ENCODE measurements at places on chromosomes 7 and 10.

DNA sequence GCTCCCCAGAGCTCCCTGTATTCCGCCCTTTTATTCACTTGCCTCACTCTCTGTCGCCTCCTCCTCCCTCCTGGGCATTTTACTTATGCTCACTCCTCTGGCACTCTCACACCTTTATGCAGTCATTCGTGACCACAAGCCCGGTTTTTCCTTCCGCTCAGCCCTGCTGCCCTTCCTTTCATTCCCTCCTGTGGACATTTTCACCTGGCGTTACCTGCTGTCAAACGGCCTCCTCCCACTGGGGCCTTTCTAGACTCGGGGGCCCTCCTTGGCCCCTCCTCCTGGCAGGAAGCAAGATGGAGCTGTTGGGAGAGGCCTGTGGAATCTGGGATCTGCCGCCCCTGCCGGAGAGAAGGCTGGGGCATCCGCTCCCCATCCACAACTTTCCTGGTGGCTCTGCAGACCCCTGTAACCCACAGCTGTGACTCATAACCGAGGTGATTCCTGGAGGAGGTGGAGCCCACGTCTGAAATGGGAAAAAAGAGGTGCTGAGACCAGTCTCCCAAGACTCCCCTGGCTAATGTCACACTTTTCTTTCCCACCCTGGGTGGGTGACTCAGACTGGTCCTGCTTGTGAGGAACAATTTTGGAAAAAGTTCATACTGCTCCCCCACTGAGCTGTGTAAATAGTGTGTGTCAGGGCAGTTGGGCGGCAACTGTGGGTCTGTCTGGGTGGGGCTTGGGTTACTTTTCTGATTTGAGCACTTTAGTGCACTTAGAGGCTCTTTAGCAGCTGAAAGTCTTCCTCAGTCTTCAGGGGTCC is 1.2 kb downstream of the VCL start:
- peak; percentile 72 for DNase-seq

DNA sequence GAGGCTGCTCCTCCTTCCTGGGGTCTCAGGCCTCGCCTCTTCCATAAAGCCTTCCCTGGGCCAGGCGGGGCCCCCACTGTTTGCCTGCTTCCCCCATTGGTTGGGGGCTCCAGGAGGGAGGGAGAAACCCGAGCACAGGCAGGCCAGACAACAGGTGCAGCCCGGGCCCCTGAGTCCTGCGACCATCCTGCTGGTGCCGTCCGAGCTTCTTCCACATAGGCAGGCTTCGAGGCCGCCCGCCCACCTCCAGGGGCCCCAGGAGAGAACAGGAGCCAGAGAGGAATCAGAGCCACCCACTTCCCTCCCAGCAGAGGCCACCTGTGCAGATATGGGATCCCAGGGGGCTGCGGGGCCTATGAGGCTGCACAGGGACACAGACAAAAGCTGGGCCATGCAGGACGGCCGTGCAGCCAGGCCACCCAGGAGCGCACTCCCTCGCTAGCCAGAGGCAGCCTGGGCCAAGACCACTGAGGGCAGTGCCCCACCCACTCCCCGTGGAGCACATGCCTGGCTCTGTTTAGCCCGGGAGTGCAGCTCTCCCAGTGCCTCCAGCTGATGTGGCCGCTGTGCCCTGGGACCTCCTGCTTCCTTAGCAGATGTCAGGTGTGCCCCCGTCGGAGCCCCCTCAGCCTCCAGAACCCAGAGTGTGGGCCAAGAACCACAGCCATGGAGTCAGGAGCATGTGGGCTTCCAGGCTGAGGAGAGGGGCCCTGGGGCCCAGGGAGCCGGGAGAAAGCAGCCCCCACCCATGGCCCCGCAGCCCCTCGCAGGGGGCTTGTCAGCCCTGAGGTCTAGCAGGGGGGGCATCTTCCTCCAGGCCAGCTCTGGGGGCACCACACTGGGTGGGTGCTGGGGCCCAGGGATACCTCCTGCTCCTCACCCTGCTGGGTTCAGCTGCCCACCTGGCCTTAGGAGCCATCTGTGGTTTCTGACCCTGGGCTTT is 59.9 kb upstream of the INPP5A start:
- DNase-seq, result no peak

- no peak for DNase-seq
Observed at GRCh38 chr7:46291050-46291438, 370.0 kb upstream of the IGFBP3 start.

DNA sequence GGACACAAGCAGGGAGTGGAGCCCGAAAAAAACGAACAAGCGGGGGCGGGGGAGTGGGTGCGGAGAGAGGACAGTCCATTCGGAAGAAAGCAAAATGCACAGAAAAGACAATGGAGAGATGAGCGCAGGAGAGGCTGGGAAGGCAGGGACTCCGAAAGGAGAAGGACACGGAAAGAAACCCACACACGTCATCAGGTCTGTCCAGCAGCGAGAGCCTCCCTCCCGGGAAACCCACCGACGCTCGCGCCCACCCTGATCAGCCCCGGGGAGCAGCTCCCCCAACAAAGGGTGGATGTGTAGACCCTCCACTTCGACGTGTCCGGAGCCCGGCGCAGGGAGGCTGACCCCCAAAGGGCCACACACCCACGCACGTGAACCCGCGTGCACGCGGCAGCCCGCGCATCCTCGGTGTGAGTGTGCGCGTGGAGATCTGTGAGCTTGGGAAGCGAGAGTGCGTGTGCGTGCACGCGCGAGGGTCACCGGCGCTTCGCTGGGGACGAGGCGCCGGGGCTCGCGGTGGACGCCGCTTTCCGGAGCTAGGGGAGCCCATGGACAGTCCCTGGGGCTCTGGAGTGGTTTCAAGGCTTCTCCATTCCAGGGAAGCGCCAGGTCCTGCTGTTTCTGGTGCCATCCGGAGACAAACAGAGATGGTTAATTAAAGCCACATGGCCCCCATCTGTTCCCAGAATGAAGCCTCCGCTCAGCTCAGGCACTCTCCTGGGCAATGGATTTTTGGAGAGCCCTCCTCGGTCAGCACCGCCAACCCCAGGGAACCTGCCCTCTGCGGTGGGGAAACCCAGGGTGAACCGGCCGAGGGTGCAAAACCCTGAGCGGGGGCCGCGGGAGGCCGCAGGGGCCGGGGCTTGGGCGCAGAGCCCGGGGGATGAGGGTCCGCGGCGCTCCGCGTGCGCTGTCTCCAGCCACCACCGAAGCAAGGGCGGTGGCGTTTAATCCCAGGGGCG is 916 bp downstream of the LAMB1 start:
- DNase-seq, result no peak

GRCh38 chr10:103871006-103871405 is 15.6 kb upstream of the SH3PXD2A start:
- no peak for DNase-seq

GRCh38 chr7:134044682-134045081 is 82.5 kb upstream of the LRGUK start:
- DNase-seq, result peak; percentile 55

- peak; percentile 81 for DNase-seq
Observed at GRCh38 chr10:121886997-121887622, 40.7 kb downstream of the ATE1 start.

- DNase-seq, result no peak
Observed at GRCh38 chr7:120998996-120999565, 10.6 kb downstream of the CPED1 start.

DNA sequence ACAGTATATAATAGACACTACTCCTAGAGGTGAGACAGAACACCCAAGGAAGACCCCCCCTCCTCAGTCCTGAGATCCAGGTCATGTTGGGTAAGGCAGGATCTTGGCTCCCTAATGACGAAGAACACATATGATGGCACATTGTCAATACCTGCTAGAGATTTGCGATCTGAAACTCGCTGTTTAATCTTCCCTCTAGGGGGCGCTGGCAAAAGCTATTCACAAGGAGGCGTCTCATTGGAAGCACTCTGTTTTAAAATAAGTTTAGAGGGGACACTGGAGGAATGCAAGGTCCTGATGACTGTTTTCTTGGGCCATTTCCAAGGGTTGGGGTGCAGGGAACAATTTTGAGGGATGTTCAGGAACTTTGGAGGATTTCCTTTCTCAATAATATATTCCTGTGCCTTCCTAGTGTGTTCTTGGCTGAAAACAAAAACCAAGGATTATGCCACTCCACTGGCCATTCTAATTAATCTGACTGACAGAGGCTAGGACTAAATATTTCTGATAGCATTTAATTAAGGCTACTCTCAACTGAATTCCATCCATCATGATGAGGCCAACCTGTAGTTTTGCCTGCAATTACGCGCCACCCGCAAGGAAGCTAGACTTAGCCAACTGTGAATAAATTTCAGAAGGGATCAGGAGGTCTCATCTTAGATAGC is 1013.8 kb upstream of the MBL2 start:
- no peak for DNase-seq

DNA sequence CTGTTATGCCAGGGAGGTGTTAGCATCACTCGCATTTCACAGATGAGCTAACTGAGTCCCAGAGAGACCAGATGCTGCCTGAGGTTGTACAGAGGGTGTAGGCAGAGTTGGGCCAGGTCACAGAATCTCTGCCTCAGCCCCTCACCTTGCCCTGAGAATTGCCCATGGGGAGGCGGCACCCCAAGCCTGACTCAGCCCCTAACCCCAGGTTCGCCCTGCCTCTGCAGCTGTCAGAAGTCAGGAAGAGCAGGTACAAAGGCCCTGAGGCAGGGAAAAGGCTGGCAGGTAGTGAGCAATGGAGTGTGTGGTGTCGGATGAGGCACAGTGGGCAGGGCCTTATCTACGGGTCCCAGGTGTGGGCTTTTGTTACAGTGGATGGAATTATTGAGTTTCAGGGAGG is 79.4 kb downstream of the MYL10 start:
- no peak for DNase-seq

DNA sequence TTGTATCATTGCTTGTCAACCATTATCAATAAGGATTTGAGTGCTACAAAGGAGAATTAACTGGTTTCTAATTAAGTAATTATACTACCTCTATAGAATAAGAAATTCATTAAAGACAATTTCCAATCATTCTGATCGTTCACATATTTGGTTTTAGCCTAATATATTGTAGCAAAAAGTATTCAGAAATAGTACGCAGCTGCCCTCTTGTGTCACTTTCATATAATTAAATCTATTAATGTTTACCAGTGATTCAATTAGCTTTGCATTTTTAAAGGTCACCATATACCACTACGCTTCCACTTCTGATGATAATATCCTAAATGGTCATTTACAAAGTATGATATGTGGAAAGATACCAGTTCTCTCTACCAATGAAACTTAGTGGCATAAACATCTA is 128.3 kb downstream of the NEBL start:
- peak; percentile 33 for DNase-seq

- DNase-seq, result peak; percentile 6
Observed at GRCh38 chr10:27448921-27449320, 55.2 kb upstream of the RAB18 start.

DNA sequence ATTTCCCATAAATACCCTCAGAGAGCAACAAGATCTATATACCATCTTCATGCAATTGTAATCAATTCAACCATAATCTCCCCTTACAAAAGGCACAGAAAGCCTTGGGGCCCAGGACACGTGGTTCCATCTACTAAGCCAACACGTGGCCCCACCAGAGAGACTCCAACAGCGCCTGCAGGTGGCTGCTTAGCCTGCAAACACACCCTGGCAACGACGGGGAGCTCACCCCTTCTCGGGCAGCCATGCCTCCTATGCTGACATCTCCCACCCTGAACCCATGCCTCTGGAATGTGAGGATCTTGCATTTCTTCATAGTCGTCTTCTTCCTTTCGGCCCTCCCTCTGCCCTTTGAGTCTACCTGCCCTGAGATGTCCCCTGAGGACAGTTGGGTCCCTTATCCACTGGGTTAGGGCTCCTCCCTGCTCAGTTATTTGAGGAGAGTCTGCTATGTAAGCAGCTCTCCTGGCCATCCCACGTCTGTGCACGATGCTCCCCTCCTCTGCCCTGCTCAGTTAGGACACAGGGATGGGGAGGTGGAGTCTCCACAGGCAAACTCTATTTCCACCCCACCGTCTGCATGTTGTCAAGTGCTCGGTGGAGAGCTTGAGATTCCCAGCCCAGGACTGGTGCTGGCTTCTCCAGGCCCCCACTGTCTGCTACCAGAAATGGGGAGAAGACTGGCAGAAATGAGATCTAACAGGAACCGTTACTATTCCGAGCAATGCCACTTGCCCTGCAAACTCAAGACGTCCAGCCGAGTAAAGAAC is 36.5 kb downstream of the EBF3 start:
- DNase-seq, result no peak

- peak; percentile 78 for DNase-seq
Observed at GRCh38 chr7:55570939-55571338, 1.4 kb downstream of the VOPP1 start.

- DNase-seq, result peak; percentile 93
Observed at GRCh38 chr10:70664702-70665195, 7.6 kb upstream of the ADAMTS14 start.

Data from fibroblast of pulmonary artery (primary cell).